Stromal cell of bone marrow (primary cell): ENCODE measurements at places on chromosomes 2 and 18.
A peak's percentile ranks its signal among the peaks of the same experiment; 100 is the strongest.

- DNase-seq = no peak
These were observed 1012.4 kb upstream of the CRIM1 start for GRCh38 chr2:35343135-35343534.

GRCh38 chr2:101831351-101831865 is 133.9 kb downstream of the MAP4K4 start:
- DNase-seq = peak; percentile 57

GRCh38 chr2:53569957-53570727 is 197.5 kb upstream of the CHAC2 start:
- no peak for DNase-seq

GRCh38 chr2:216563646-216564045 is 65.0 kb downstream of the RPL37A start:
- no peak for DNase-seq

GRCh38 chr18:59715445-59715844 is 18.2 kb upstream of the CCBE1 start:
- no peak for DNase-seq

DNA sequence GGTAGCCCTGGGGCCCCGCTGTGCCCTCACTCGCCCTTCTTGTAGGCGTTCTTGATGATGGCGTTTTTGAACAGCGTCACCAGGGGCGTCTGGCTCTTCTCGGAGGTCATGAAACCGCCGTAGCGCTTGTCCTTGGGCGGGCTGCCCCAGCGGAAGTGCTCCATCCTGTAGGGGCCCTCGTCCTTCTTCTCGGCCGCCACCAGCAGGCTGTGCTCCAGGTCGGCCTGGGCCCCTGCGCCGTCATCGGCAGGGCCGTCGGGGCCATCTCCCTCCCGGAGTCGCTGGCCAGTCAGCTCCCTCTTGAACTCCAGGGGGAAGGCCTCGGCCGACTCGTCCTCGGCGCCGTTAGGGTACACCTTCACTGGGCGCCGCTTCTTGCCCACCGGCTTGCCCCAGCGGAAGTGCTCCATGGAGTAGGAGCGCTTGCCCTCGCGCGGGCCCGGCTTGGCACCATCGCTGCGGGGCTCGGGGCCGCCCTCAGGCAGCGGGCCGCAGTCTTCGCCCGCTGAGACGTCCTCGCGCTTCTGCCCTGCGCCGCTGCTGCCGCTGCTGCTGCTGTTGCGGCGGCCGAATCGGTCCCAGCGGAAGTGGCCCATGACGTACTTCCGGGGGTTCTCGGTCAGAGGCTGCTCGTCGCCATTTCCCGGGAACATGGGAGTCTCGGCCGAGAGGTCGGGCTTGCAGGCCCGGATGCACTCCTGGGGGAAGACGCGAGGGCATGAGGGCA is 7.2 kb downstream of the POMC start:
- no peak for DNase-seq

- no peak for DNase-seq
These were observed 3.1 kb upstream of the B3GNT2 start for GRCh38 chr2:62192811-62193210.

DNA sequence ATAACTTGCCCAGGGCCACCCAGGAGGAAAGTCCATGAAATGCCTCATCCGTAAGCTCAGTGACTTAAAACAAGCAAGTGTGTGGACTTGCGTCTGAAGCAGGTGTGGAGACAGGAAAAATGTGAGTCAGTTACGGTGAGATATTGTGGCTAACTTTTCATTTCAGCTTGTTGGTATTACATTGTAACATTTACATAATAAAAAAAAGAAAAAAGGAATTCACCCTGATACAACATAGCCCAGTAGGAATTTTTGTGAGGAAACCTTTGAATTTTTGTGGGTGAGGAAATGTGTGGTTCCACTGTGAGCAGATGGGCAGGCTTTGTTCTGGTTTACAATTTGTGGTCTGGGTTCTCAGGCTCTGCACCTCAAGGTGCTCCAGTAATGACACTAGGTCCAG is 33.7 kb upstream of the LYPD6B start:
- no peak for DNase-seq

- no peak for DNase-seq
These were observed 74.3 kb downstream of the BIN1 start for GRCh38 chr2:127032621-127033020.

DNA sequence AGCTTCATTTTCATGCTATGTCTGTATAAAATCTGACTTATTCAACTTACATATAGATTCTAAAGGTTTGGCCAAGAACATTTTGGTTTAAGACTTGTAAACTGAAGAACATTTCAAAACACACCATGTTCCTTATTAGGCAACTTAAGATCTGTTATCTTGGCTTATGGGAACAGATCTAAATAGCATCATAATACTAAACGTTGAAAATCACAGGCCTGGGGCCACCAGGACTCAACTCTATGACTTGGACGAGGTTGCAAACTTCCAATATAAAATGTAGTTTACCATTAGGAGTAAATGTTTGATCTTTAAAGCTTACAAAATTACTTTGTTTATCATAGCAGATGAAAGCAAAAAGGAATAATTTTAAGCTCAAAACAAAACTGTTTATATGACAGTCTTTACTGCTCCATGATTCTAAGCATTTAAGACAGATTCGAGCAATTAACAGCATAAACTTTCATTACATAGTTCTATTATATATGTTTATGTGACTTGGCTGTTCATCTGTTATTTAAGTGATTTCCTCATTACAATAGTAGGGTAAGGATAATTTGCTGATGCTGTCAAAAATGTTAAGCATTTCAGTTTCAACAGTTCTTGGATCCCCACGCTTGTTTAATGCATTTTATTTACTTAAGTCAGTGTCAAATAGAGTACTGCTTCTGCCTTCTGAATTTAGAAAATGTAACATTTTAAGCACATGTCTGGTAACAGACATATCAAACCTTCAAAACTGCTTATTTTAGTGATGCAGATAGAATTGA is 8.3 kb downstream of the TCF4 start:
- no peak for DNase-seq

GRCh38 chr2:142973160-142973821 is 95.8 kb downstream of the KYNU start:
- DNase-seq = no peak

GRCh38 chr18:10400534-10401307 is 53.7 kb upstream of the APCDD1 start:
- DNase-seq = no peak

DNA sequence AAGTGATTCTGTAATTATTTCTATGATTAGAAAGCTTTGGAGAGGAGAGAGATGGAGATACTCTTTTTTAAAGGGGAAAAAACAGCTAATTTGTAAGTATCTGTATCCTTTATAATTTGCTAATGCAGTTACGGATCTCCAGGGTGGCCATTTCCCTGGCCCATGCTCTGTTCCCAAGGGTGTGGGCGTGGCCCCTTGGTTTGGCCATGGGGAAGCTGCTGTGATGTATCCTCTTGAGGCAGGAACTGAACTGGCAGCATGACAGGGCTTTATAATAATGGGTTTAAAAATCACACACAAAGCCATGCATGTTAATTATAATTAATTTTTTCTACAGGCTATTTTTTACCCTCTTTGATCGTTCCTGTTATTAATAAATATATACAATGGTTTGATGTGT is 27.0 kb downstream of the TRAPPC12 start:
- DNase-seq = no peak

- DNase-seq = no peak
These were observed 157.3 kb downstream of the DYSF start for GRCh38 chr2:71610671-71611070.

DNA sequence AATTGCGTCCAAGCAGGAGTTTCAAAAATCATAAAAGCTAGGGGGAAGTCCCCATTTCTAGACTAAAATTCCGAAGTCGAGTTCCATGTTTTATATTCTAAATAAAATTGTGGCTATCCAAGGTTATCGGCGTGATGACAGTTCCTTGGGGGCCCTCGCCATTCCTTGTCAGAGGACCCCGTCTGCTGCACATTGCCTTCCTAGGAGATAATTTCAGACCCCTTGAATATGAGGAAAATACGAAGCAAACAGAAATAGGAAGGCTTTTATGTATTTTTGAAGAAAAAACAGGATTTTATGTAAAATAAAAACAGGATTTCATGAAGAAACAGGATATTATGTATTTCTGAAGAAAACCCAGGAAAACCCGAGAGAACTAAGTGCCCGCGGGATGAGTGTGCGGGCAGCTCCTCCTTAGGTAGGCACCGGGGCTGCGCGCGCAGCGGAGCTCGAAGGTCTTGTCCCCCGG is 465 bp upstream of the PLEKHA3 start:
- no peak for DNase-seq

DNA sequence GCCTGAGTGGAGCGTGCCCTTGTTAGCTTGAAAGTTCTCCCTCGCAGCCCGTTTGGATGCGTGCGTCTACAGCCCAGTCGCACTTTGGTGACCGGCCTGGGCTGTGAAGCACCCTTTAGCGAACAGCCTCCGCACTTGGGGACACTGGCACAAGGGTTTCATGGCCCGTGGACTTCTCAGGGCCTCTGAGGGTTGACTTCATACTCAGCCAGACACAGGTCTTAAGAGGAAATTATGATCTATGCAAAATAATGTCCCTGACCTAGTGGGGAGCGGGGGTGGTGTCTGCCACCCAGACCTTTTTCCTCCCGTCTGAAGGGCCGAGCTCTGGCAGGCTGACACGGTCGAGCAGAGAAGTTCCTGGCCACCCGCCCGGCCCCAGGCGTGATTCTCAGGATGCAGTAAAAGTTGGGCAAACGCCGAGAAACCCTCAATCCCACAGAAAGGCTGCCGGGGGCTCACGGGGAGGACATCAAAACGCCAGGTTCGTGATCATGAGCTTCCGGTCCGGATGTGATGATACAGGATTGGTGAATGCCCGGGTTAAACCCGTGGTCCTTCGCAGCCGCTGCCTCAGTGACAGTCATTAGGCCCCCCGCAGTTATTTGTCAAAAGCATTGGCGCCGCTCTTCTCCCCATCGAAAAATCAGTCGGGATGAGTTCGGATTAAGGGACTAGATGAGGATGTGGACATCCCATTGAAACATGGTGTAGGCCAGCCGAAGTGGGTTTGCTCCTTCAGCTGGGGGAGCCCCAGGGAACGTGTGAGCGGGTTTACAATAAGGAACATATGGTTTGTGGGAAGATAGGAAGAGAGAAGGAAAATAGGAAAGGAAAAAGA is 3.6 kb upstream of the PAX3 start:
- DNase-seq = no peak

DNA sequence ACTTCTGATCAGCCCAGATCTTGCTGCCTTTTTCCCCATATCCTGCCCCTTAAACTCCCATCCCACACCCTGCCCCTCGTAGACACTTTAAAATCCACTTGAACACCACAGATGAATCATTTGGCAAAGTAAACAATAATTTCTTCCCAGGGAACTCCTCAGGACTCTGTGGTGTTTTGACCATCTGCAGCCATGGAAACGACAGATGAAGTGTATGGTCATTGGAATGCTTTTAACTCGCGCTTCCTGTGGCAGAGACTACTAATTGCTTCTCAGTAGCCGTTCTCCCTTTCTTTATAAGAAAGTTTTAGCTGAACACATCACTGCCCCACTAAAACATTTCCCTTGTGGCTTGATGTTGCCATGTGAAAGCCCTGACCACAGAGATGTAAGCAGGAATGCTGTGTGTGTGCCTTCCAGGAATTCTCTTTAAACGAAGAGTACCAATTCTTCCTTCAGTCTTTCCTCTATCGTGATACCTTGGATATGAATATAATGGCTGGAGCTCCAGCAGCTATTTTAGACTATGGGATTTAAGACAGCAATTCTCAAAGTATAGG is 92.7 kb upstream of the PARD3B start:
- peak; percentile 99 for DNase-seq

GRCh38 chr2:231672617-231673347 is 35.5 kb upstream of the PTMA start:
- DNase-seq = no peak

- no peak for DNase-seq
These were observed 103.2 kb downstream of the TCF4 start for GRCh38 chr18:55484773-55485172.

DNA sequence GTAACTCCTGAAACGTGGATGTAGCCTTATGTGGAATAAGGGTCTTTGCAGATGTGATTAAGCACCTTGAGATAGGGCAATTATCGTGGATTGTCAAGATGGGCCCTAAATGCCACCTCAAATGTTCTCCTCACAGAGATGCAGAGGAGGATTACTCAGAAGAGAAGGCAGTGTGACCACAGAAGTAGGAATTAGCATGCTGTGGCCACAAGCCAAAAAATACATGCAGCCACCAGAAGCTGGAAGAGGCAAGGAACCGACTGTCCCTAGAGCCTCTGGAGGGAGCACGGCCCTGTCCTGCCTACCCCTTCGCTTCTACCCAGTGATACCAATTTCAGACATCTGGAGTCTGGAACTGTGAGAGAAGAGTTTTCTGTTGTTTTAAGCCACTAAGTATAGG is 47.3 kb upstream of the MGAT5 start:
- peak; percentile 37 for DNase-seq

DNA sequence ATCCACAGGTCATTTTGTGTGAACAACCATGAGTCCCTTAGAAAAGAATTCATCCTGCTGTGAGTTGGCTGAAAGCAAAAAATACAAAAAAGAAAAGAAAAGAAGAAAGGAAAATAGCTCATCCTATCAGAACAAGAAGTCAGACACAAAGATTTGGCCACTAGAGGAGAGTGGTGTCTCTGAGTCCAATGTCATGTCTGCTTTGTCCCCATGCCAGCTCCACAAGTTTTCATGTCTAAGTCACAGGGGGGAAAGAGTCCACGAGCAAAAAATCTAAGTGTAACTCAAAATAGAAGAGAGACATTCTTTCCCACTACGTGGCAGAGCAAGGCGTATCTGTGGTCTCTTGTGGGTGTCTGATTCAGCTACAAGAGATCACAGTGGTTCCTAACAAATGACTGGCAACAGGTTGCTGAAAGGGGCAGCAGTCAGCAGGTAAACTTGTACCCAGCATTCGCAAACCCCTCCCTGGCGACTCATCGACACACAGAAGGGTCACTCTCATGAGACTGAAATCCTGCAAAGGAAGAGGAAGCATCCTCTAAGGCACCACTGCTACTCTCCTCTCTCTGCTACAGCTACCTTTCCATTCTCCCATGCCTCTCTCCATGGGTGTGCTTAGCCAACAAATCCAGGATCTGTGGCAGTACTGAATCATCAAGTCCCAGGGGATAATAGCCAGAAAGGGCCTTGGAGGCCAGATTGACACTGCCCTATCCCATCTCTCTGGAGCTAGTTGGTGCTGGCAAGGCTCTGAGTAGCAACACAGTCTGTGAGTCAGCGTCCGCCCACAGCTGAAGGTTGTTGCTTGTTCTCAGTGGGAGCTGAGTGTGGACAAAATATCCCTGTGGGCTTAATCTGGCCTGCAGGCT is 123.0 kb upstream of the SLC39A10 start:
- peak; percentile 93 for DNase-seq

- DNase-seq = no peak
These were observed 25.1 kb upstream of the CAB39 start for GRCh38 chr2:230687498-230687897.

- DNase-seq = peak; percentile 74
These were observed 39.8 kb downstream of the TRAK2 start for GRCh38 chr2:201411421-201411820.
